Gastroesophageal sphincter (tissue), 4 donors: ENCODE measurements at places on chromosomes 2 and 18.

DNA sequence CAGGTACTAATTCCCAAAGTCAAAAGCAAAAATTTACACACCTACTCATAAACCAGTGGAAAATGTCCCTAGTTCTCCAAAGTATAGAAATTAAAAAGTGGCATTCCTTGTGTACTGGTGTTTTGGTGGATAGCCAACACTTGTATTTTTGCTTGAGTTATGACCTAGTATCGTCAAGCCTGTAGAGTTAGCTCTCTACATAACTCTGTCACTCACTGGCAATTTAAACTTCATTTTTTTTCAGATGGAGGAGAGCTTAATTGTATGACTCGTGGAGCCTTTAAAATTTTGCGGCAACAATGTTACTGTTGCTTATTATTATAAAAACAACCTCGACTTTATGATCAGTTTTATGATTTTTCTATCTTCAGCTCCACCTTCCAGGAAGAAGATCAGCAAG lies 58.7 kb downstream of the ITGB6 start:
- no peak for ATAC-seq

GRCh38 chr2:204977914-204978313 lies 432.6 kb downstream of the PARD3B start:
- ATAC-seq: no peak

- ATAC-seq: no peak
Observed at GRCh38 chr18:5463831-5464230, 80.0 kb downstream of the EPB41L3 start.

DNA sequence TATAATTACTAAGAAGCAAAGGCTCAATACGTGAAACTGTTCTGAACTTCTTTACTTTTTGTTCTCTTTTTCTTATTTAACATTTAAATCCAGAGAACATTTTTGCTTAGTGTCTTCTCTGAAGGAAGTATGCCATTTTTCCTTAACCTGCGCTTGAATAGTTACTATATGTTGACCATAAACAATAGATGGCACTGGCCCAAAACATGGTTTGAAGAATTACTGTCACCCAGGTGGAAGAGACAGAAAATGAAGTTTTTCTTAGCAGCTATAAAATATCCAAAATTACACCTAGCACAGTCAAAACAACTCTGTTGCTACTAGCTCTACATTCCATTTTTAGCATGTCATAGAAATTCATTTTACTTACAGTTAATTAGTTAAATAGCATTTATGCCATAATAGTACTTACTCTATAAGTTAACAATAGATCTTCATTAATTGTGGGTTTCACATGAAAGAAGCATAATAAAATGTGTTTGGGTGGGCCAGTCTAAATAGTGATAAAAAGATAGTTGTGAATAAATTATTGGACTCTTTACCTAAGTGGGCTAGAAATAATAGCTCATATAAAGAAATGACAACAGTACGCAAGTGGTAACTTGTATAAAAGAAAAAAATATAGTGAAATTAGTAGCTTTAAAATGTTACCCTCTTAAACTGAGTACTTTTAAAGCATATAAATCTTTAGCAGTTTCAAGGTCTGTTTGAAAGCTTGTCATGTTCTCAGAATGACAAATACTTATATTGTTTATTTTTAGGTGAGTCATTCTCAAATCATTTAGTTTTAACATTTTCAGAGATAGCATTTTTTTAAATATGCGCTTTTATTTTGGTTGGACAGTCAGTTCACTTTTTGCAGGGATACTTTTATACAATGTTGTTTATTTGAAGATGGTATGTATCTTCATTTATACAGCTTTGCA lies 3.7 kb downstream of the ETAA1 start:
- ATAC-seq: no peak

DNA sequence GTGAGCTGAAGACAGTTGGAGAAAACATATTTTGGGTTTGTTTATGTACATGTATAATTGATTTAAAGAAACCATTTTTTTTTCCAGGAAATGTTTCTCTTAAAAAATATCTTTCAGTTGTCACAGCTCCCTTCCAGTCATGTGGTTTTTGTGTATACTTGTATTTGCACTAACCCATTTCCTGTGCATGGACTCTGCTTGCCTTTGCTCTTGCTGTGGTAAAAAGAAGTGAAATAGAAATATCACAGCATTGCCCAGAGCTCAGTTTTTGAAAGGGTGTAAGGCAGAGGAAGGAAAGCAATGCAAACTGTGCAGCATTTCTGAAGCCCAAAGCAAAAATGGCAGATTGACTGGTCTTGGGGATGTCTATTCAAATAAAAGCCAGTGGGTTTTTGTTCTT lies 10.4 kb upstream of the DOCK10 start:
- ATAC-seq: no peak

GRCh38 chr2:212037062-212037461 lies 501.5 kb downstream of the ERBB4 start:
- ATAC-seq: no peak

GRCh38 chr2:112583497-112584133 lies 794 bp upstream of the CHCHD5 start:
- no peak for ATAC-seq

DNA sequence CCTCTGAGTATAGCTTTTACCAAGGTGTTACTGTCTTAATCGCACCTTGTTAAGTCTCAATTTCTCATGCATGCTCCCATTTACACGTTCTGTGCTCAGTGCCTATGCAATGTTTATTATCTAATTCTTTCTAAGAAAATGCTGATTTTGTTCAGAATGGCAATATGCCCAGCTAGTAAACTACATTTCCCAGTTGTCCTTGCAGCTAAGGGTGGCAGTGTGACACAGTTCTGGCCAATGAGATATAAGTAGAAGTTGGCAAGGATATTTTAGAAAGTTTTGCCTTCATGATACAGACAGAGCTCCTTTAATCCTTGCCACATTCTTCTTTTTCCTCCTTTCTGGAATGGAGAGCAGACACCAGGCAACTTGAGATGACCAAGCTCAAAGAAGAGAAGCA lies 45.3 kb downstream of the POLE4 start:
- ATAC-seq: no peak

DNA sequence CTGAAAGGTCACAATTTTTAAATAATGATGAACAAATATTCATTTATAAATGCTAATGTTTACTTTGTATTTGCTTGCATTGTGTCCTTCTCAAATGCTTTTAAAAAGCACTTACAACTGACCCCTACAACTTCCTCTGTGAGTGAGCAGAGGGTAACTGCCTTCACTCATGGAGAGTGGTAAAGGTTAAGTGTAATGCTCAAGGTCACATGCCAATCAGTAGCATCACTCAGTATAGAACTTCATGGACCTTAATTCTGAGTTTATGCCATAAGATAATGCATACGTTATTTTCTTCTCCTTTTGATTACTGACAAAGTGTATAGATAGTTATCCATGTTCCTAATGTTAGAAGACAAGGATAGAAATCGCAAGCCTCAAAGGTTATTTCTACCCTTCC lies 91.8 kb upstream of the SERTAD2 start:
- no peak for ATAC-seq

DNA sequence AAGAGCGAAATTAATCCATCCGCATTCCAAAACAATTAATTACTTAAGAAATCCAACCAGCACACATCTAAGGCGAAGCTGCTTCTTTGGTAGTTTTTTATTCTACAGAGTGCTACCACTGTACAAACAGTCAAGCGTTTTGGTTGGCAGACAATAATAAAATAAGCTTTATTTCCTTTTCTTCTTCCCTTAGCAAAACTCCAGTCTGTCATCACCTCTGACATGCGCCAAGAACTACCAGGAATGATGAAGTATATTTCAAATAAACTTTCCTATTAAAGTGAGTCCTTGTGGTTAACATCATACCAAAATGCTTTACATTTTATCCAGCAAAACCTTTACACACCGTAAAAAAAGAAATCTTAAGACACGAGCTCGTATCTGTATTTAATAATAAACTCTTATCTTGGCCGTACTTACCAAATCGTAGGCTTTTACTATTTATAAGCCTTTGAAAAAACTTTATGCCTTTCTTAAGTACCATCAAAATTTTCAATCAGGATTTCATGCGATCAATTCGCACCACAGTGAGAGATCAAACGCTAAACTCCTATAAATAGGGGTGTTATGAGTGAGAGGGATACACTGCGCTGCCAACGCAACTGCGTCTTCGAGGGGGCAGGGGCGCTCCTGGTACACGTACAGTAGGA lies 1.3 kb downstream of the ATL2 start:
- no peak for ATAC-seq

GRCh38 chr2:26702025-26702424 lies 9.5 kb downstream of the KCNK3 start:
- ATAC-seq: no peak

GRCh38 chr2:236254001-236254400 lies 10.2 kb downstream of the ASB18 start:
- no peak for ATAC-seq

- no peak for ATAC-seq
Observed at GRCh38 chr18:76474824-76475223, 20.2 kb downstream of the ZNF516 start.
